Fibroblast of skin of right quadriceps (primary cell): ENCODE measurements at places on chromosomes 12 and 14.

- no peak for DNase-seq
Observed at GRCh38 chr14:72726444-72726843, 167.5 kb downstream of the DPF3 start.

GRCh38 chr12:89215196-89215595, 137.1 kb downstream of the DUSP6 start:
- no peak for DNase-seq

DNA sequence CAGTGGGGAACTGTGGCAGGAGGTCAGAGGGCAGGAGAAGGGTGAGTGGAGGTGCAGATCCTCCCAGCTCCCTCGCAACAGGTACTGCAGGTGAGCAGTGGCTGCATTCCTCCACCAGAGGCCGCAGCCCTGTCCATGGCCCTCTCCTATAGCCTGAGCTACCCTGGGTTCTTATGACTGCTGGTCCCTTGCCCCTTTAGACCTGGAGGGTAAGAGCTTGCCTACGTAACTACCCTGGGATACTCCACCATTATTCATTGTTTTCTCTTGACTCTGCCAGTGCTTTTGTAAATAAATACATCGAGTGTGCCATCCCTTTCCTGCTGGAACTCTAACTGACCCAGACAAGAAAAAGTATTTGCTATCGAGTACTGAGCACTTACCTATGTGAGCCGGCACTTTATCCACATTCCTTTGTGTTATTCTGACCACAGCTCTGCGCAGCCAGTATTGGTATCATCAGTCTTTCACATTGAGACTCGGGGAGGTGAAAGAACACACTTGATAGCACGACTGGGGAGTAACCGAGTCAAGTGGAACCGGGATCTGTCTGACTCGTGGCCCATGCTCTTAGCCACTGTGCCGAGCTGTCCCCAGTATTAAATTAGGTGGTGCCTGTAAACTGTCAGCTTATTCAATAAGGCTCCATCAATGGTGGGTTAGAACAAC, 38.5 kb downstream of the LTBP2 start:
- DNase-seq, result no peak

DNA sequence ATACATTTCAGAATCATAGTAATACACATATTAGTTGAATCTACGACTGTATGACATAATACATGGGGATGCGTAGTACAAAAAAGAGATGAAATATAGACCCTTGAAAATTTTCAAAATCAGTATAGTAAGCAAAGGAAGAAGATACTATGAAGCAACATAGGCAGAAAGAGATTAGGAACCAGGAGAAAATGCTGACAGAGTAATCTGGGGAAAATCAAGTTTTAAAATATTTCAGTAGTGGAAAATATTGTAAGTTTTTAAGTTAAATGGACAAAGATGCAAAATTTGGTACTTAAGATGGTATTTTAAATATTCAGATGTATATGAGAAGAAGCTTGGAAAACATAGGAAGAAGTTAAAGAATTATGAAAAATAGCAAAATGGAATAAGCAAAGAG, 915.6 kb upstream of the LRFN5 start:
- no peak for DNase-seq

DNA sequence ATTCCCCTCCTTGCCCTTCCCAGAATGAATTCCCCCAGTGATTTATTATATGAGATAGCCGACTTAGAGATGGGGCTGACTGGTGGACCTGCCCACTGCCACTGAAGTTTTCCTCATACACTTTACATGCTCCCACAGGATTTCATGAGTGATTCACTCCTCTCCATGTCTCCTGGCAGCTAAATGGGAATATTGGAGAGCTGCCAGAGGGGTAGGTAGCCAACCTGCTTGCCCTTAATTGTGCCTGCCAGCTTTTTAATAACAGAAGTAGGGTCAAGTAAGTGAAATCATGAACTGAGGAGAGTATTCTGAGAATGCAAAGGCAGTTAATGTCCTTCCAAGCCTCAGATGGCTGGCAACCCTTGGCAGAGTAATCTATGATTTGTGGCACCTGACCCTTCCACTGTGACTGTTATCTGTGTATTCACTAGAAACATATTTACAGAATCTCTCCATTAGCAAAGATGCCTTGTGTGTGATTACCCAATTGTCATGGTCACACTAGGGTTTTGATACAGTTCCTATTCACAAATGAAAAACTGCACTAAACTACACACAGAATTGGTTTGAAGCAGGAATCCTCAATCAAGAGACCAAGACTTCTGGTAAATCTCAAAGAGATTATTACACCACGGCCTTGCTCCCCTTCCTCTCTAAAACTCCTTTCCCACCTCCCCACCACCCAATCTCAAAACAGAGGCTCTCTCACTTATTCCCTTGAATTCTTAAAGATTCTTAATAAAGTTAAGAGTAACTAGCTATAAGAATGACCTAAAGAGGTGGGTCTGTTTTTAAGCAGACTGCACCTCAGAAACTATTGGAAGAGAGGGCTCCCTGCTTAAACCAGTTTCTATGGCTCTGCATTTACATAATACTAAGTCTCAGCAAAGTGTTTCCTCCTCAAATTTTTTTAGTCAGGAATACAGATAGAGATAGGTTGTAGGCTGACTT, 17.2 kb downstream of the NKX2-1 start:
- DNase-seq, result no peak

- DNase-seq, result peak; percentile 14
Observed at GRCh38 chr12:53145383-53146260, 34.9 kb upstream of the ZNF740 start.

- peak; percentile 100 for DNase-seq
Observed at GRCh38 chr12:124917135-124917840, 2.8 kb upstream of the UBC start.

- DNase-seq, result peak; percentile 21
Observed at GRCh38 chr14:37709419-37710195, 114.2 kb downstream of the TTC6 start.

- no peak for DNase-seq
Observed at GRCh38 chr14:65606460-65606859, 193.9 kb downstream of the FUT8 start.
